H9 (cell line): ENCODE measurements at places on chromosomes 1 and 21. TPM values are rescaled to one million over a fixed set of nuclear protein-coding genes. Genes with fewer than 3 reads are reported as not detected.
A peak's percentile ranks its signal among the peaks of the same experiment; 100 is the strongest.

DNA sequence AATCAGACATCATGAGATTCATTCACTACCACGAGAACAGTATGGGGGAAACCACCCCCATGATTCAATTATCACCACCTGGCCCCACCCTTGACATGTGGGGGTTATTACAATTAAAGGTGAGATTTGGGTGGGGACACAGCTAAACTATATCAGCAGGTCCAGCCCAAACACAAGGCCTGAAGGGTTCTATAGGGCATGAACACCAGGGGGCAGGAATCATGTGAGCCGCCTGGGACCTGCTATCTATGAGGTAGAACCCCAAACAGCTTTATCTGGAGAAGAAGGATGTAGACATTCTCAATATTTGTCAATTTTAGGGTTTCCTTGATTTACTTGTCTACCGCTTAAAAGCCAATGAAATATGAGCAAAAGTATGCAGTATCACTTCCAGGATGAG is 294.9 kb upstream of the DEPDC1 start:
- no peaks in the 10 kb centered on the region for H3K4me1 ChIP-seq
- H3K36me3 ChIP-seq = no peaks in the 10 kb centered on the region
- H3K27ac ChIP-seq = no peak overlapping the region
- no peak overlapping the region for H3K4me3 ChIP-seq
- peak; percentile 31 for DNase-seq
- H3K27me3 ChIP-seq = no peaks in the 10 kb centered on the region

DNA sequence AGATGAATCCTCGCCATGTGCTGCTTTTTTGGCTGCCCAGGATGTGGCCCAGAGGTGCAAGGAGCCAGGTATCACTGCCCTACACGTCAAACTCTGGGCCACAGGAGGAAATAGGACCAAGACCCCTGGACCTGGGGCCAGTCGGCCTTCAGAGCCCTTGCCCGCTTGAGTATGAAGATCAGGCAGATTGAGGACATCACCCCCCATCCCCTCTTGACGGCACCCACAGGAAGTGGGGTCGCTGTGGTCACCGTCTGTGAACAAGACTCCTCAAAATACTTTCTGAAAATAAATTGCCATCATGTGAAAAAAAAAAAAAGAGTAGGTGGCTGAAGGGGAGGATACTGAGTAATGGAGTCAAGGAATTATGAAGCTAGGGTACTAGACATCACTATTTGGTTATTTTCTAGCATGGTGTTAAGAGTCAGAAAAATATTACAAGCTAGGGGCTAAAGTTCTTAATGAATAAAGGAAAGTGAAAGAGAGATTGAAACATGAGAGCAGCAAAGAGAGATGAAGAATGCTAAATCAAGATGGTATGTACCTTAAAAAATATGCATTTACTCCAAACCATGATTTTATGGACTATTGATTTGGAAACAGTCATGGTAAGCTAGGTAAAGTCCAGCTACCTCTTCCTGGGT is 84.9 kb downstream of the CLEC20A start:
- H3K4me1 ChIP-seq = no peaks in the 10 kb centered on the region; the same call in 1 of the 2 replicates
- peaks cover 11% of the 10 kb centered on the region; the same call in 1 of the 2 replicates for H3K36me3 ChIP-seq
- no peaks in the 10 kb centered on the region for H3K27me3 ChIP-seq
- H3K4me3 ChIP-seq = no peak overlapping the region
- no peak overlapping the region for H3K27ac ChIP-seq
- no peak for DNase-seq

DNA sequence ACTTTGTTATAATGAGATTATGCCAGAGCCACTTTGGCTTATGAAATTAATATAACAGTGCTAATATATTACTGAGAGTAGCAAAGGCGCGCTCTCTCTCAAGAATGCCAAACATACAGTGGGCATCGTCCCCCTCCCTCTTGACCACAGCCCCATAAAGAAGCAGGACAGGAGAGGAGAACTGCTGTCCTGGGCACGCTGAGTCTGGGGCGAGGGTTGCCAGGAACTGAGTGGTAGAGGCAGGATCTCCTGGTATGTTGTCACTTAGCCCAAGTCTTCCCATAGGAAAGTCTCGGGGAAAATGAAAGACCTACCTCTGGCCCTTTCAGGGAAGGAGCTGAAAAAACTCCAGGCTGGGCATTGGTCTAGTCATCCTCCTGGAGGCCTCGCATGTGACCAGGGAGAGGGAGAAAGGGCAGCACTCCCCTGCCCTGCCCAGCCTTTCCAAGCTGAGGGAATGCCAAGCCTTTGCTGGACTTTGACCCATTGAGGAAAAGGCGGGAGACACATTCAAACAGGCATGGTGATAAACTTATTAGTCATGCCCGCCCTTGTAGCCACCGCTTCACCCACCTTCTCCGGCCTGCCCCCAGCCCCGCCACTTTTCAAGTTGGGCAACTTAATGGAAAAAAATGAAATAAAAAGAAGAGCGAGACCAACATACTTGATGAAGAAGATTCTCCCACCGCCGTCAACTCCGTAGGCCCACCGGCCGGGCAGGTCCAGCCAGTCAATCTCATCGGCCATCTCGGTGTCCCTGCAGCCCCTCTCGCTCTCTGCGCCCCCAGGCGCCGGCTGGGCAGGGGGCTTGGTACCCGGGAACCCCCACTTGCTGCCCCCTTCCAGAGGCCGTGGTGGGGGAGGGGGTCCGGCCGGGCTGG is 17.4 kb upstream of the PLEKHA6 start:
- H3K4me1 ChIP-seq = peaks cover 2% of the 10 kb centered on the region; the same call in 1 of the 2 replicates
- peaks cover 17% of the 10 kb centered on the region; the same call in 1 of the 2 replicates for H3K27me3 ChIP-seq
- no peak overlapping the region for H3K27ac ChIP-seq

- H3K27ac ChIP-seq = no peak overlapping the region
- peaks cover 9% of the 10 kb centered on the region; the same call in 1 of the 2 replicates for H3K4me1 ChIP-seq
- H3K4me3 ChIP-seq = peak overlapping the region; percentile 78
- no peak for DNase-seq
- H3K27me3 ChIP-seq = no peaks in the 10 kb centered on the region
These were observed 1.2 kb upstream of the SLC37A1 start for GRCh38 chr21:42512346-42513034.

- H3K27ac ChIP-seq = no peak overlapping the region
- H3K27me3 ChIP-seq = no peaks in the 10 kb centered on the region
- peaks cover 4% of the 10 kb centered on the region; the same call in 1 of the 2 replicates for H3K4me1 ChIP-seq
- no peak for DNase-seq
- H3K4me3 ChIP-seq = no peak overlapping the region
- H3K36me3 ChIP-seq = peaks cover 38% of the 10 kb centered on the region; the same call in 2 of the 3 replicates
These were observed 24.6 kb downstream of the TRIM45 start for GRCh38 chr1:117096951-117097408.

- DNase-seq = no peak
- H3K27ac ChIP-seq = no peak overlapping the region
- no peak overlapping the region for H3K4me3 ChIP-seq
- H3K36me3 ChIP-seq = no peaks in the 10 kb centered on the region
- no peaks in the 10 kb centered on the region for H3K27me3 ChIP-seq
These were observed 36.1 kb upstream of the IL20 start for GRCh38 chr1:206829282-206829681.

DNA sequence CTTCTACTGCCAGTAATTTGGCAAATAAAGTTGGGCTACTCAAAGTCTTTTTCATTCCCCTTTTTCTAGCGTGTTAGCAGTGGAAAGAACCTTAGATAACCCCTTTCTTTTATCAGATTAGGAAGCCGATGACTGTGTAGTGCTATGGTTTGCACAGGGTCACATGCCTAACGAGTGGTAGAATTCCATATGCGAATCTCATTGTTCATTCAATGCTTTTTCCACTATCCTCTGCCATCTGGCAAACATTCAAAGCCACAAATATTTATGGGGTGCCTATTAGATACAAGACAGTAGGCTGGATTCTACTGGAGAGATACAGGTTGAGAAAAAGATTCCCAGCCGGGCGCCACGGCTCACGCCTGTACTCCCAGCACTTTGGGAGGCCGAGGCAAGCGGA is 14.9 kb upstream of the IER5 start:
- H3K27ac ChIP-seq = no peak overlapping the region
- DNase-seq = no peak

DNA sequence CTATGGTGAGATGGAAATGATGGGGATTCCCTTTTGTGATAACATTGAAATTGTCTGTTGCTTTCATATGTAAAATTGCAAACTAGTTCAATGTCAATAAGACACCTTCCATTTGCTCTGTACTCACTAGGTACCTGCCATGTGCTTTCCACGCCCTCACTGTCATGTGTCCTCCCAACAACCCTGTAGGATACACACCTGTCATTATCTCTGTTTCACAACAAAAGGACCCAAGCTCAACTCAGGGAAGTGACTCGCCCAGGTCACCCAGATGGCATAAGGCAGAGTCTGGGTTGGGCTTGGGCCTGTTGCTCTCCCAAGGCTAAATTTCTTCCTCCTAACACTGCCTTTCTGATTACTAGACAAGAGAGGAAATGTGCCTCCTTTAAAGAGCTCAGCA is 45.3 kb upstream of the MCOLN3 start:
- no peak overlapping the region for H3K27ac ChIP-seq
- H3K4me3 ChIP-seq = no peak overlapping the region
- no peak for DNase-seq
- no peaks in the 10 kb centered on the region for H3K36me3 ChIP-seq

DNA sequence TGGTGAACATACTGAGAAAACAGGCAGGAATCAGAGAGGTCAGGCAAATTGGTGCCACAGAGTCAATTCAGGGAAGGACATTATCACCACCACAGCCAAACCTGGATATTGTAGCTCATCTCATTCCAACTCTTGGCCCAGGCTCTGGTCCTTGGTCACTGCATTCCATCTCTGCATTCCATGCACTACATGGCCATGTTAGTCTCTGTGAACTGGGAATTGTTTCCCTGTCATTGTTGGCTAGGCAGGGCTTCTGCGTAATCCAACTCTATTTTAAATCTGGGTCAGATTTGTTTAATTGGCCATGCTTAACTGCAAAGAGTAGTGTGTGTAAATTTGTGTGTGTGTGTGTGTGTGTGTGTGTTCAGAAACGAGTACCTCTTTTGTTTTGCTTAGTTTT is 837.6 kb upstream of the ADAMTS5 start:
- no peak overlapping the region for H3K27ac ChIP-seq
- no peaks in the 10 kb centered on the region for H3K36me3 ChIP-seq
- no peaks in the 10 kb centered on the region for H3K27me3 ChIP-seq
- H3K4me3 ChIP-seq = no peak overlapping the region
- no peaks in the 10 kb centered on the region; the same call in 1 of the 2 replicates for H3K4me1 ChIP-seq

GRCh38 chr1:158371188-158371953 is 17.7 kb downstream of the CD1E start:
- H3K4me1 ChIP-seq = no peaks in the 10 kb centered on the region
- DNase-seq = no peak
- no peaks in the 10 kb centered on the region for H3K36me3 ChIP-seq
- no peaks in the 10 kb centered on the region for H3K27me3 ChIP-seq

GRCh38 chr1:21885236-21886037 is 51.7 kb downstream of the HSPG2 start:
- no peaks in the 10 kb centered on the region for H3K27me3 ChIP-seq
- no peak for DNase-seq
- no peak overlapping the region for H3K4me3 ChIP-seq
- H3K27ac ChIP-seq = no peak overlapping the region
- no peaks in the 10 kb centered on the region for H3K4me1 ChIP-seq
- peaks cover 65% of the 10 kb centered on the region for H3K36me3 ChIP-seq

DNA sequence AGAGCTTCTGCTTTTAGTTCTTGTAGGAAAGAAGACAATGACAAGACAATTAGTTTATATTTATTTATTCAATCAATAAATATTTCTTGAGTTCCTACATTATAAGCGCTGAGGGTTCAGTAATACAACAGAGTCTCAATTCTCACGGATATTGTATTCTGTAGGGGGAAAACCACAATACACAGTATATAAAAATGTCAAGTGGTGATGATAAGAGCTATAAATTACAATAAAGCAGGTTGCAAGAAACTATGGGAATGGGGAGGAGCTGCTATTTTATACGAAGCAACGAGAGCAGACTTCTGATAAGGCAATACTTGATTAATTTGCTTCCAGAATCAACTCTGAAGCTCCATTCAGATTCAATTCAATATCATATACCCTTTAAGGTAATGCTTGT is 10.6 kb upstream of the XCL1 start:
- peaks cover 1% of the 10 kb centered on the region; the same call in 1 of the 3 replicates for H3K36me3 ChIP-seq
- no peak overlapping the region for H3K27ac ChIP-seq
- no peak overlapping the region for H3K4me3 ChIP-seq
- peaks cover 6% of the 10 kb centered on the region; the same call in 1 of the 2 replicates for H3K4me1 ChIP-seq

- DNase-seq = no peak
- no peak overlapping the region for H3K4me3 ChIP-seq
- no peaks in the 10 kb centered on the region for H3K27me3 ChIP-seq
These were observed 27.6 kb downstream of the COQ8A start for GRCh38 chr1:226967665-226968064.

DNA sequence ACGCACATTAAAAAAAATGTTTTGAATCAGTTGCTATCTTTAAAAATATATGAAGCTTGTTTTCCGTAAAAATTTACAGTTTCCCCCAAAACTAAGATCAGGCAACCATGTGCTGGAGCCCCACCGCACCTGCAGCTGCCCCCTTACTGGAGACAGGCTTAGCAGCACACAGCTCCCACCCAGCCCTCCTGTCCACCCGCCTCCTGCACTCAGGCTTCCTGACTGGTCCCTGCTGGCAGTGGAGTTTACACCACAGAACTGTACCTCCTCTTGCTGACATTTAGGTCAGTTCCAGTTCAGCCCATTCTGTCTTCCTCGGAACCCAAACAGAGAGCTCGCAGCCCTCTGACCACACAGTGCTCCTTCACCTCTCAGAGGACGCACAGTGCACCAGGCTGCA is 2.1 kb downstream of the GPR161 start:
- H3K36me3 ChIP-seq = peaks cover 14% of the 10 kb centered on the region; the same call in 1 of the 2 replicates
- peak overlapping the region; percentile 72 for H3K4me3 ChIP-seq
- H3K4me1 ChIP-seq = peaks cover 4% of the 10 kb centered on the region
- H3K27me3 ChIP-seq = peaks cover 2% of the 10 kb centered on the region; the same call in 1 of the 2 replicates
- H3K27ac ChIP-seq = no peak overlapping the region

GRCh38 chr1:48582408-48582807 is 110.4 kb upstream of the SPATA6 start:
- no peaks in the 10 kb centered on the region for H3K27me3 ChIP-seq
- no peaks in the 10 kb centered on the region for H3K4me1 ChIP-seq
- H3K4me3 ChIP-seq = no peak overlapping the region
- no peaks in the 10 kb centered on the region for H3K36me3 ChIP-seq
- no peak overlapping the region for H3K27ac ChIP-seq

DNA sequence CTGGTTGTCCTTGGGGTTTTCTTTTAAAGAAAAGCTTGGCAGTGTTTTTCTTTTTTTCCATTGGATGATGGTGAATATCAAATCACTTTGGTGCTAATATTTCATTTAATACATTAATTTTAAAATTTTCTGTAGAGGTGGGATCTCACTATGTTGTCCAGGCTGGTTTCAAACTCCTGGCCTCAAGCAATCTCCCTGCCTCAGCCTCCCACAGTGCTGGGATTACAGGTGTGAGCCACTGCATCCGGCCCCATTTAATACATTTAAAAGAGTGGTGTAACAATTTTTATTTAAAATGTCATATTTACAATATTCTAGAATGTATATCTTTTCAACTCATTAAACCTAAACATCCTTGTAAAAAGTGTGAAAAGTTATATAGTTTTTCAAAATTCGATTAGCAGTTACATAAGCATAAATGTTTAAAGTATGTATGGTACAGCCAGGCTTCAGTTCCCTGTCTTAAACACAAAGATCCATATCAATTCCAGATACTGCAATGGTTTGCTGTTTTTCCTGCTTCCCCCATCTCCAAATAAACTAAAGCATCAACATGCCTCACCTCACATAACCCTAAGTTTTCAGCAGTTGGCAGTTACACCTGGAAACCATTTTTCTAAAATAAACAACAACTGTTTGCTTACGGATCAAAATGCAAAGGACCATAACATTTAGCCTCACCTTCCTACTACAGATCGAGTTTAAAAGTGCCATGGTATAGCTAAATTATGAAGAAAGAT is 8.9 kb upstream of the LGALS8 start:
- H3K4me1 ChIP-seq = no peaks in the 10 kb centered on the region
- no peaks in the 10 kb centered on the region for H3K36me3 ChIP-seq
- no peak for DNase-seq
- no peak overlapping the region for H3K4me3 ChIP-seq

Gene PDZK1
- total RNA-seq = not detected in 2 replicates

Gene ANKRD35
- total RNA-seq = 0.18 and 0.28 TPM in 2 replicates

Gene NUP210L
- total RNA-seq = 0.04 TPM in 1 of 2 replicates, not detected in the other

Gene APCS
- not detected in 2 replicates for total RNA-seq

Gene S100A7
- not detected in 2 replicates for total RNA-seq

Gene CYP4A11
- total RNA-seq = not detected in 2 replicates
